Calu3 (cell line): ENCODE measurements at places on chromosomes 5 and 9. TPM values are rescaled to one million over a fixed set of nuclear protein-coding genes. Genes with fewer than 3 reads are reported as not detected.

DNA sequence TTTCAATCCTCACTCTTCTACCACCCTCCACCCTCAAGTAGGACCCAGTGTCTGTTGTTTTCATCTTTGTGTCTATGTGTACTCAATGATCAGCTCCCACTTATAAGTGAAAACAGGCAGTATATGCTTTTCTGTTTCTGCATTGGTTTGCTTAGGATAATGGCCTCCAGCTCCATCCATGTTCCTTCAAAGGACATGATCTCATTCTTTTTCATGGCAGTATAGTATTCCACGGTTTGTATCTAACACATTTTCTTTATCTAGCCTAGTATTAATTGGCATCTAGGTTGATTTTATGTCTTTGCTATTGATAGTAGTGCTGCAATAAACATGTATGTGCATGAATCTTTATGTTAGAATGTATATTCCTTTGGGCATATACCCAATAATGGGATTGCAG lies 259.8 kb upstream of the KIF2A start:
- DNase-seq = no peak

- DNase-seq = no peak
These were observed 287.8 kb downstream of the GAS1 start for GRCh38 chr9:86659413-86660046.

DNA sequence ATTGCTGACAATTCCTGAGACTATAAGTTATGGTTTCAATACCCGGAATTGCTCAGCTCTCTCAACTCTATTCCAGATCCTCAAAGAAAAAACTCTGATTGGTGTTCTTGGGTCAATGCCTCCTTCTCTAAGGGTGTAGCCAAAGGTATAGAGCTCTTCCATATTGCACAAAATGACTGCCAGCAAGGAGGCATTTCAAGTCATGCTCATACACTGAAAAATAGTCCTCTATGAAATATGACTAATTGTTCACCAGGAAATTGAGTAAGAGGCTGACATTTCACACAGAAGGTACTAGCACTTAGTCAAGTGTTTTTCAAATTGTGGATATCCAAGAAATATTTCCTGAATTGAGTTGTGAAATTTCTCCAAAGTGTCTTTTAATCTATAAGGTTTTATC lies 111.1 kb upstream of the KLF9 start:
- DNase-seq = no peak

GRCh38 chr5:154253807-154254206 lies 63.3 kb downstream of the GALNT10 start:
- no peak for DNase-seq

DNA sequence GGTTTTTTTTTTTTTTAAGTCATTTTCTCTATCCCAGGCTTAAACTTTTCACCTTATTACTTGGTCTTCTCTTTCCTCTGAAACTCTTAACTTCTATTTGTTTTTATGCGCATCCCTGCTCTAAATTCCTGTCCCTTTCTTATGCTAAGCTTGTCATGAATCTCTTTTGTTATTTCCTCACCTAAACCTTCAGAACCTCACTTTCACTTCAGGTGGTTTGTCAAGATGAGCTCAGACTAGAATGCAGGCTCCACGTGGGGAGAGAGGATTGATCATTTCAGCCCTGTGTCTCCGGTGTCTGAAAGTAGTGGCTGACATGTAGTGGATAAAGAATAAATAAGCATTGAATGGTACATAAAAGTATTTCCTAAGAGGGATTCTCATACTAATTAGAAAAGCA lies 63.6 kb downstream of the ANXA1 start:
- DNase-seq = no peak

GRCh38 chr9:35669331-35670145 lies 4.2 kb upstream of the CA9 start:
- DNase-seq = peak; percentile 75

GRCh38 chr5:40831346-40832210 lies 3.4 kb downstream of the RPL37 start:
- no peak for DNase-seq

DNA sequence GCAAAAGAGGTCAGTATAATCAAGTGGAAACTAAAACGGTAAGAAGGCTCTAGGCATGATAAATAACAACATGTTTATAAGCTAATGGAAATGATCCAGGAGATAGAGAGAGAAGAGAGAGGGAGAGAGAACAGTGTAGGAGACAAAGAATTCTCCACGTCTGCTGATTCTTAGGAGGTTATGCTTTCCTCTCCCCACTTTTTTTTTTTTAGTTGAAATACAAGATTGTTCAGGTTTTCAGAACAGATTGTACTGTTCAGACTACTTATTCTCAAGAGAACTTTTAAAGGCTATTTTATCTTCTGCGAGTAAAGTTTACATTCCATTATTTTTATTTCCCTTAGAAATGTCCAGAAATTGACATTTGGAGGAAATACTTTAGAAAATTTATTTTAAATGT lies 4.0 kb downstream of the CCDC192 start:
- no peak for DNase-seq

GRCh38 chr5:121731377-121731776 lies 120.3 kb upstream of the FTMT start:
- no peak for DNase-seq

DNA sequence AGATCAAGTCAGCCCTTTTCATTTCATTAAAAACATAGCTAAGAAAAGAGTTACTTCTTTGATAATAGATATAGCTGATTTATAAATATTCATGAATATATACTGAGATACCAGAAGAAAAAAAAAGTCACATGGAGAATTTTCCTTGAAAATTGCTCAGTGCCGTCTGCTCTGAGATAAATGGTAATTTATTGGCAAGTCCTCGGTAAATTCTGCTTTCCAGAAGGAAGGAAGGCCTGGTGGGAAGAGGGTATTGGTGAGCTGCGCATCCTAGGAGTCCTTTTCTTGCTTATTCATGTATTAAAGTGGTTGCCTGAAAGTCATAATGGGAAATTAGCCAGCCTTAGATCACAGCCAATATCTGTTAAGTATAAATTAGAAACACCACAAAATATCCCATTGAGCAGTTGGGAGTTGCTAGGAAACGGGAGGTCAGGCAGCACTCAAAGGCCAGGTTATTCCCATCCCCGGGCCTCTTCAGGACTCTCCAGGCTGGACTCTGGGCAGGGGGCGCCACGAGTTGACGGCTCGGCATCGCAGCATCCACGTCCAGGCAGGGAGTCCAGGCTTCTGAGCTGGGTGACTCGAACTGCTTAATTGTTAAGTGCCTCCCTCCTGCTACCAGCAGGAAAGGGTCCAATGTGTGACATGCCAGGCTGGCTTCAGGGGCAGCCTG lies 116.7 kb upstream of the RETREG1 start:
- DNase-seq = no peak

GRCh38 chr5:152329761-152330283 lies 75.3 kb downstream of the NMUR2 start:
- no peak for DNase-seq

DNA sequence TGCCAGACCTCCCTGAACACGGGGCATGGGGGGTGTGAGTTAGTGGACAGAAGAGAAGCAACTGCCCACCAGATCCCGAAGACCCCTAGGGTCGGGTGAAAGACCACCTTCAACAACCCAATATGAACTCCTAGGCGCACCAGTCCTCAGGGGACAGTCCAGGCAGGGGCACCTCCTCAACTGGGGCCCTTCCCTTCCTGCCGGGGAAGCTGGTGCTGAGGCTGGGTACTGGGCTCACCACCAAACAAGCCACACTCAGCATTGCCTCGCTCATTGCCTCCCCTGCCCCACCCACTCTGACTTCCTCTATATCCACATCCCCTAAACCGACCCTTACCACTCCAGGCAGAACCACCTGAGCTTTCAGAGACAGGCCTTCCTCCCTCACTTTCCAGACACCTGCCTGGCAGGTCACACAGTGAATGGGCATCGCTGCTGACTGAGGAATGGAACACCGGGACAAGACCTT lies 42.5 kb downstream of the SEMA4D start:
- no peak for DNase-seq

- DNase-seq = peak; percentile 5
These were observed 29.6 kb upstream of the UGCG start for GRCh38 chr9:111866976-111867375.

FCN1 gene
- not detected in 2 replicates for total RNA-seq

PCDHGA6 gene
- 0.71 and 0.80 TPM in 2 replicates for total RNA-seq

PCDHGA8 gene
- 0.95 and 1.1 TPM in 2 replicates for total RNA-seq

ENHO gene
- total RNA-seq = not detected in 2 replicates

RAB3C gene
- not detected in 2 replicates for total RNA-seq
